Activated CD4-positive, alpha-beta memory T cell treated with anti-CD3 and anti-CD28 coated beads, Interleukin-2, amount 10 ng/mL, durations not matched to agents 7 days and 5 days (primary cell): ENCODE measurements at places on chromosomes 16 and 17. TPM values are rescaled to one million over a fixed set of nuclear protein-coding genes. Genes with fewer than 3 reads are reported as not detected.

C16orf46 gene
- not detected for total RNA-seq

ASPA gene
- total RNA-seq = not detected

TP53TG3C gene
- not detected for total RNA-seq

CTNS gene
- 26.5 TPM for total RNA-seq

DNA sequence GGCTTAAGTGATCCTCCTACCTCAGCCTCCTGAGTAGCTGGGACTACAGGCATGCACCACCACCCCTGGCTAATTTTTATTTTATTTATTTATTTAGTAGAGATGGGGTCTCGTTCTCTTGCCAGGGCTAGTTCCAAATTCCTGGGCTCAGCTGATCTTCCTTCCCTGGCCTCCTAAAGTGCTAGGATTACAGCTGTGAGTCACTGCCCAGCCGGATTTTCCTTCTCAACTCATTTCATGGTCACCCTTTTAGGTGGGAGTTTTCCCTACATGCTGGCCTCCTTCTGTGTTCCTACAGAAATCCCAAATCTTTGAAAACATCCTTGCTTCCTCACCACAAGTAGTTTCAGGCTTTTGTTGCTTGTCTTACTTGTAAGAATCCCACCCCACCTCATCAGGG is 102.1 kb upstream of the SIAH1 start:
- peaks cover 24% of the 10 kb centered on the region for H3K27me3 ChIP-seq
- no peaks in the 10 kb centered on the region for H3K4me1 ChIP-seq
- no peak for DNase-seq

C1QL1 gene
- 0.33 TPM for total RNA-seq
